NCI-H1105 treated with DMSO at 0.1 percent for 48 hours (cell line): ENCODE measurements at places on chromosomes 2 and 18.

- DNase-seq = no peak
Observed at GRCh38 chr18:36675542-36675941, 153.3 kb downstream of the TPGS2 start.

DNA sequence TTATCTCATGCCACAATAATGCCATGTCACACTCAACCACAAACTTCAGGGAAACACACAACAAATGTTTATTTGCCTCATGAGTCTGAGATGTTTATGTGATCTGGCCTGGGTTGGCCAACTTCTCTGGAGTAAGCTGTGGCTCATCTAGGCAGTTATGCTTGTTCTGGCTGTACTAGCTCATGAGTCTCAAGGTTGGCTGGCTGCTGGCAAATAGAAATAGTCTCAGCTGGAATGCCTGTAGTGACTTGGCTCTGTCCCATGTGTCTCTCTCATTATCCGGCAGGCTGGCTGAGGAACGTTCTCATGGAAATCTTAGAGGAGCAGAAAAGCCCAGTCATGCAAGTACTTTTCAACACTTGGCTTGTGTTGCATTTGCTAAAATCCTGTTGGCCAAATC lies 234.9 kb upstream of the CDH2 start:
- DNase-seq = no peak

- no peak for DNase-seq
Observed at GRCh38 chr2:129293326-129293725, 686.1 kb upstream of the RAB6C start.

DNA sequence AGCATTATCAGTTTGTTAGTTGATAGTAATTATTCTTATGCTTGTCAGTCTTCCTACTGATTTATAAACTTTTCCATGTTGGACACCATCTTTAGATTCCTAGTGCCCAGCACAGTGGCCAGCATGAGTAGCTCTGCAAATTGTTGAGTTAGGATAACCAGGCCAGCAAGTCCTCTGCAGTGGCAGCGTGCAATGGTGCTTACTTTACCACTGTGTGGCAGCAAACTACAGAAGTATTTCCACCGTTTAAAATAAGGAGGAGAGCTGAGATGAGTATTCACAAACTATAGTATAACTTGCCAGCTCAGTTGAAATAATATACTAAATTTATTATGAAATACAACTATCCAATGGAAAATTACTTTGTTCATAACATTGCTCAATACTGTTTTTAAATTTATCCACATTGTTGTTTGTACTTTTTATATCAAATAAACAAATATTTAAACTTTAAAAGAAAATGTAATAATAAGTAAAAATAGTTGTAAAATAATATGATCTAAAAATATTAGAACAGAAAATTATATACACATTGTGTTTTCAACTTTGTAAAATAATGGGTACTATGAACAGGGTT lies 9.3 kb upstream of the THADA start:
- DNase-seq = peak; percentile 38

- no peak for DNase-seq
Observed at GRCh38 chr2:112494828-112495227, 12.9 kb downstream of the TTL start.

DNA sequence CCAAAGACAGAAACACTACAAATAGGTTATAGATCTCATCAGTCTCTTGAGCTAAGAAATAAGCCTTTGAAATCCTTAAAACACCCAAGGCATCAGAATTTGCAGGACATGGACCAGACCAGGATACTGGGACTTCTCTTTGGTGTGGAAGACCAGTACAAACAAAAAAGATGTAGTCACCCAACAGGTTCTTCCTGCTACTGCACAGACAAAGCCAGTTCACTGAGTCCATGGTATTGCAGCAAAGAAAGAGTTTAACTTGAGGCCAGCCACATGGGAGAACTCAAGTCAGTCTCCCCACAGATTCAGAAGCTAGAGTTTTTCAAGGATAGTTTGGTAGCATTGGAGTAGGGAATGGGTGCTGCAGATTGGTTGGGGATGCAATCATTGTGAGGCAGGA lies 169.6 kb upstream of the NDUFV2 start:
- DNase-seq = no peak

DNA sequence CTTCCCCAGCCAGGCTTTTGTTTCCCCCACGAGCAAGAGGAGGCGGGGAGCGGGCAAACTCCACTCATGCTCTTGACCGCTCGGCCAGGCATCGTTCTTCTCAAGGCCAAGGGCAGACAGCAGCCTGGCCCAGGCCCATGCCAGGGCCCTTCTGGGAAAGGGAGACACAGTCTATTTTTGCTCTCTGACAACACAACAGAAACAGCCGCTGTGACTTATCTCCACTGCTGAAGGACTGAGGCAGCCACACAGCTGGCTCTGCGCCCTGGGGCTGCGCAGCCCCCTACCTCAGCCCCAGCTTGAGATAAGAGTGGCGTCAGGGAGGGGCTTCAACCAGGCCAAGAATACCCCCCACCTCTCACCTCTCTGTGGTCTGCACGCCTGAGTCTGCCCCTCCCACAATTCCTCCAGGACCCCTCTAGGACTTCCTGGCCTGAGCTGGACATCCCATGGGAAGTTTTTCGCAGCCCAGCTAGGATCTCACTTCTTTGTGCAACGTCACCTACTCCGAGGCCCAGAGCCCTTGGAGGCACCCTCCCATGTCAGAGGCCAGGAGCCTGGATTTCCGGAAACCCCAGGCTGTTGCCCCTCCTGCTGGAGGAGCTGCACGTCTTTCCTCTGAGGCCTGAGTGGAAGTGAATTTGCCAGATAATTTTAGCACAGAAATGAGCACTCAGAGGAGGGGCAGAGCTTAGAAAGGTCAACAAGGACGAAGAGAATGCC lies 118.9 kb upstream of the OTOS start:
- DNase-seq = no peak

GRCh38 chr2:180478883-180479282 lies 471.8 kb upstream of the CWC22 start:
- DNase-seq = no peak

GRCh38 chr2:229153267-229153666 lies 117.8 kb downstream of the PID1 start:
- DNase-seq = no peak
